ENCODE measurements at places on chromosomes 4 and X.

GRCh38 chr4:114311787-114312186, 286.8 kb upstream of the UGT8 start:
- no peak for DNase-seq

- no peak for DNase-seq
Observed at GRCh38 chr4:110412354-110413065, 63.4 kb upstream of the ENPEP start.

DNA sequence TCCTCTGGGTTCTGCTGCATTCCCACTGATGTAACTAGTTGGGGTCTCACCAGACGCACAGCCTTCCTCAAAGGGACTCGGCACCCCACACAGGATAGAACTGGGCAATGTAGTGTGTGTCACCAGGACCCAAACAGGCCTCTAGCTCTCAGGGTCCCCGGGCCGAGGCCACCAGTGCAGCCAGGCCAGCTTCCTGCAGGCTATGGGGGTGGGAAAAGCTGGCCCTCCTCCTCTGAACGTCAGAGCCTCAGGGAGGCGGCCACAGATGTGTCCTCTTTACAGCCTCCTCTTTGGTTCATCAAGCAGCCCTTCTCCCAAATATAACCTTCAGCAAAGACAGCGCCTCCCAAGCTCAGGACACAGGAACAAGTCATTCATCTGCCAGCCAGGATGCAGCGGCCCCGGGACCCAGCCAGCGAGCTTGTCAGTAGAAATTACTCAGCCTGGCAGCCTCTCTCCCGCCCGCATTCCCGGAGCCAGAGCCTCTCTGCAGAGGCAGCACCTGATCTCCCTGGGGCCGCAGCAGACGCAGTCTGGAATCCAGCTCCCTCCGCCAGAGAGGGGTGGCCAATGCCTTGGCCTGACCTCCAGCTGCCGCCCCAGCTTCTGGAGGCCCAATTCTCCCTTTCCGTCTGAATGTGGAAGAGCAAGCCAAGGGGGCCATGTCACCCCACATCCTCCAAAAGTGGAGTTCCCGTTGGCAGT, 288.5 kb downstream of the FBXW7 start:
- no peak for DNase-seq

DNA sequence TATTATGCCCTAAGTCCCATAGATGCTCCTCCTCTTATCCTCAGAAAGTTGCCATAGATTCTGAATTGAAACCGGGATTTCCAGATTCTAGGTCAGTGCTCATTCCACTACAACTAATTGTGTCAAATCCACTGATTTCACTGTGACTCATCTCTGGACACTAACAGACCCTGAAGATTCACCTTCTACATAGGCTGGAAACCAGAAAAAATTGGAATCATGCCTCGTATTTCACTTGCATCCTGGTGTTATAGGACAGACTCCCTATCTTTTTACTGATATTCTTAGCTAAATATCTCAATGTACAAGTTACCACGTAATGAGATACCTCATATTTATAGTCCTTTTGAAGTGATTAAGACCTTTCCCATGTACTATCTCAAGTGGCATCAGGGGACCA, 36.7 kb downstream of the CLNK start:
- peak; percentile 56 for DNase-seq

- DNase-seq, result peak; percentile 23
Observed at GRCh38 chr4:146582864-146583263, 55.8 kb upstream of the POU4F2 start.

- DNase-seq, result no peak
Observed at GRCh38 chr4:23750125-23750524, 139.7 kb downstream of the PPARGC1A start.

DNA sequence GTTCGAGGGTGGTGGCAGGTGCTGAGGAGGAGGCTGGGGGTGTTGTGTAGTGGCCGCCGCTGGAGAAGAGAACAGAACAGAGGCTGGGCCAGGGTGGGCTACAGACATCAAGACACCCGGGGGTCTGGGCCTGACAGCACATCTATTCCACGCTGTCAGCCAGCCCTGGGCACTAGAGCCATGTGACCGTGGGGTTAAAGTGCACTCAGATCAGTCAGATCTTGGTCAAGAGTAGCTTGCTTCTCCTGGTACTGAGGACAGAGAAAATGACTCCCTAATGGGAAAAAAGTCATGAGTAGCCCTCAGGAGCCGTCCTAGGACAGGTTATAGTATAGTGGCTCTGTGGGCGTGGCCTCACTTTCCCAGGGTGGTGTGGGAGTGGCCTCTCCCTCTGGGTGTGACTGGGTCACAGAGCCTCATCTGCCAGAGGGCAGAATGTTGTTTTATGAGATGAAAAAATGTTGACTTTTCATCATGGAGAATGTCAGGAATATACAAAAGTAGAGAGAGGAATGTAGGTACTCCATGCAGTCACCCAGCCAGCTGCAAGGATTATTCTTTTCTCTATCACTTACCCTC, 19.4 kb downstream of the TRMT44 start:
- DNase-seq, result peak; percentile 20

DNA sequence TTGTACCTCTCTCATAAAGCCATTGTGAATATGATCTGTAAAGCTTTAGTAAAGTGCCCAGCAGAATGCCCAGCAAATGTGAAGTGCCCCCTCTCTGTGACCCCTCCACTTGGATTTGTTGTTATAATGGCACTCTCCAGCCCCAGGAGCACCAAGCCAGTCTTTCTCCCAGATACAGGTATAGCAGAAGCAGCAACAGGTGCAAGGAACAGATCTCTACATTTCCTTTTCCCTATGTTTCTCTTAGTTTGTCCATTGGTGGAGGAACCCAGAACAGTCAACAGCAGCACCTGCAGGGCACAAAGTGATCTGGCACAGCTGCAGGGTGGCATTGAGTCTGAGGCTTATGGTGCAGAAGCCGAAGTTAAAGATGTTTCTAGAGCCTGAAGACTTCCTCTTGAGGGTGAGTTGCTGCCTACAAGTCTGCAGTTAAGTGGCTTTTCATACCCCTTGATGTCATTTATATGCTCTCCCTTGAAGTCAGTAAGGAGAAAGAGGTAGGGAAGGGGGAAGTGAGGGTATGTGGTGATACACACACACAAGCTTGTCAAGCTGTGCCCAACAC, 16.1 kb upstream of the CXCL3 start:
- DNase-seq, result no peak

GRCh38 chr4:169412046-169412445, 141.3 kb upstream of the SH3RF1 start:
- DNase-seq, result no peak

- DNase-seq, result peak; percentile 61
Observed at GRCh38 chrX:115562480-115562847, 1.5 kb downstream of the PLS3 start.

GRCh38 chrX:107107459-107107858, 11.2 kb downstream of the RBM41 start:
- peak; percentile 2 for DNase-seq

DNA sequence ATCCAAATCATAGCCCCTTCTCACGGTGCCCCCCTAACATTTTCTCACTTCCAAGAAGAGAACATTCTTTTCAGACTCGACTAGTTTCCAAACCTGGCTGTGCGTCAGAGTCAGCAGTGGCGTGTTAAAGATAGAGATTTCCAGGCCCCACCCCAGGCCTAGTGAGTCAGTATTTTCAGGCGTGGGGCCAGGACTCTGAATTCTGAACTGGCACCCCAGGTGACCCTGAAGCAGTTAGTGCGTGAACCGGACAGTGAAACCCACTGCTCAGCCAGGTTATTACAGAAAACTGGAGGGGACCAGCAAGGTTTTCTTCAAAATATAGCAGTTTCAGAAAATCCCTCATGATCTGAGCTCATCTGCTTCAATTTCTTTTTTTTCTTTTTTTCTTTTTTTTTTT, 35.0 kb upstream of the BCOR start:
- DNase-seq, result peak; percentile 82

All from ELR (cell line).